Mucosa of gallbladder (tissue), 1 donor: ENCODE measurements at places on chromosomes 3 and 15. TPM values are rescaled to one million over a fixed set of nuclear protein-coding genes. Genes with fewer than 3 reads are reported as not detected.
A peak's percentile ranks its signal among the peaks of the same experiment; 100 is the strongest.

DNA sequence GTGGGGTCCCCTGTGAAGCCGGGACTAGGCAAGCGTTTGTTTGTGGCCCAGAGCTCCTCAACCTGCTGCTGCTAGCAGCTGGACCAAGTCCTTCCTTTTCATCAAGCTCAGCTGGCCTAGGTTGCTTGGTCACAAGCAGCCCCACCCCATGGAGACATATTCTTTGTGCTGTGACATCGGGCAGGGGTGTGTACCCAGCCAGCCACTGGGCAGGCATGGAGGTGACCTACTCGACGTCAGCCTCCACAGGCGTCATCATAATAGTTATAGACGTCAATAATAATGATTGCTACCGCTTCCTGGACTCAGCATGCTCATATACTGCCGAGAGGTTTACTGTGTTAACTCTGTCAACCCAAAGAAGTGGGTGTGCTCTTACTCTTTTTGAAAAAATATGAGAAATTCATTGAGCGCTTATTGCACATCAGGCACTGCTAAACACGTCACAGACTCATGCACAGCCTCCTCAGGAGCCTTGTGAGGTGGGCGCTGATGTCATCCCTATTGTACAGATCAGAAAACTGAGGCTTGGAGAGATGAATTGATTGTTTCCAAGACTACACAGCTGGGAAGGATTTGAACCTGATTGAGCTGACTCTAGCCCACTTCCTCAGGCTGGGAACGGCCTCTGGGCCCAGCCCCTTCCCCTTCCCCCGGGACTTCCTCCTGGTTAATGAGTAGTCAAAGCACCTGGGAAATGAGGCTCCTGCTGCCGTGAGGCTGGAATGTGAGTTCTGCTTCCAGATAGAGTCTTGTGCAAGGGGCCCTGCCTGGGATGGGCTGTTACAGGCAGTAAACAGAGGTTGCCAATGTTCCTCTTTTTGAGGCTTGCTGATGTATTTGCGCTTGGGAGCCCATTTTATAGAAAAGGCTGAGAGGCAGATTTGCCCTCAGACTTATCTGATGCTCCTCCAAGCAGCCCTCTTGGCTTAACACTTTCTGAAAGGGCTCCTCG lies 16.2 kb downstream of the SLC6A6 start:
- peak; percentile 68 for DNase-seq

DNA sequence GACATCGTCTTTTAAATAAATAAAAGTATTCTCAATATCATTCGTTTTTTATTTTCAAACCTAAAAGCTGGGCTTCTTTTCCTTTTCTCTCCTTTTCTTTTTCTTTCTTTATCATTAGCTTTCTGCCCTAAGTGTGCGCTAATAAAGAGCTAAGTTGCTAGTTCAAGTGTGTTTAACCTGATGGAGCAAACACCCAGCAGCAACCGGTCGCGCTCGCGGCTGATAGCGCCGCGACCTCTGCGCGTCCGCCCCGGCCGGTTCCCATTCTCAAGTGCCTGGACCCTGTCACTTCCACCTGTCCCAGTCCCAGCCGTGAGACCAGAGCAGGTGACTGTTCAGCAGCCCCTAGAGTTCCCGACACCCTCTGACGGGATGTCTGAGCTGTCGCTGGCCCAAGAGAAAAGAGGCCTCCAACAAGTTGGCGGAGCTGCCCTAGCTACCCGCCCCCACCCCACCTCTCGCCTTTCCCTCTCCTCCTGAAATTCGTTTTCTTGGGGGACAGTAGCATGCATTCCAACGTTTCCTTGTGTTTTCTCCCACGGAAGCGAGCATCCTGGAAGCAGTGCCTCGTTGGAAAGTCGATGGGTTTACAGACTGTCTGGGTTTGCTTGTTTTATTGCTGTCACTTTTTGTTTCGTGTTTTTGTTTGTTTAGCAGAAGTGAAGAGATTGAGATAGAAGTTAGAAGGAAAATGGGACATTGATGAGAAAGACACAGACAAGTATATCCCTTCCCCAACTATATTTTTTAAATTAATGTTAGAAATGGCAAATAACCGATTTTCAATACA lies 3.1 kb upstream of the MECOM start:
- DNase-seq = no peak

The GP5 gene
- 0.17 TPM for total RNA-seq

GRCh38 chr15:90038632-90039095 lies 37.5 kb downstream of the ZNF710 start:
- DNase-seq = no peak

The AGTR1 gene
- 1.9 TPM for total RNA-seq

GRCh38 chr3:31472479-31473390 lies 60.0 kb upstream of the STT3B start:
- DNase-seq = no peak

The SUSD5 gene
- 7.8 TPM for total RNA-seq
